ENCODE measurements at places on chromosomes 11 and 22. TPM values are rescaled to one million over a fixed set of nuclear protein-coding genes. Genes with fewer than 3 reads are reported as not detected.
A peak's percentile ranks its signal among the peaks of the same experiment; 100 is the strongest.

GLYATL1 gene
- polyA plus RNA-seq, result 0.56 TPM

GRCh38 chr11:107842412-107843100 is 16.0 kb downstream of the SLC35F2 start:
- H3K27ac ChIP-seq, result no peak overlapping the region
- no peaks in the 10 kb centered on the region for H3K36me3 ChIP-seq
- DNase-seq, result no peak
- H3K27me3 ChIP-seq, result no peaks in the 10 kb centered on the region
- H3K4me3 ChIP-seq, result no peak overlapping the region

DNA sequence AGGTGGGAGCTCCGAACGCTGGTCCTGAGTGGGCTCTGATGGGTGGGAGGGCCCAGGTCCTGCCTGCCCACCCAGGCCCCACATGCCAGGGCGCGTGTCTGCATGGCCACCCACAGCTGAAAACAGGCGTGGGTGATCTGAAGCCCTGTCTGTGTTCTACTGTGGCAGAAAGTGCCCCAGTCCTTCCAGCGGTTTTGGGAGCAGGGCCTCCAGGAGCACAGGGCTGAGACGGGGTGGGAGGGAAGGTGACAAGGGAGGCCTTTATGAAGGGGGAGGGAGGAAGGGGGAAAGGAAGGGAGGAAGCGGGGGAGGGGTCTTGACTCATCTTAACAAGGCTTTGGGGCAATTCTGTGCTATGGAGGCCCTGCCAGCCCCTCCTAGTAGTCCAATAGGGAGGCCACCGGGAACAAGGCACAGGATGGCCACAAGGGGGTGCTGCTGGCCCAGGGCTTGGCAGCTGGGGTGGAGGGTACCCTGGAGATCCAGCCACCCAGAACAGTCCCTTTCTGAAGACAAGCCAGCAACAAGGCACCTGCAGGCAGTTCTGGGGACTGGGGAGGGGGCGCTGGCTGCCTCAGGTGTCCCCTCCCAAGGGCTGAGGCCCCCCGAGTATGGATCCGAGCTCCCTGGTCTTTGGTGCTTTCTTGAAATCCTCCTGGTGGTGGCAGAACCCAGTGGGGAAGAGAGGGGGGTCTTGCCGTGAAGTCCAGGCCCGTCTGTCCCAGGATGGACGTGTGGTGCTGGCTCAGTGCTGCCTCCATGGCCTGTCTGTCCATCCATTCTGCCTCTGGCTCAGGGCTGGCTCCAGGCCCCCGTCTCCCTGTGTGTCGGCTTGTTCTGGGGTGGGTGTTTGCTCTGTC is 6.3 kb upstream of the FADS3 start:
- DNase-seq, result peak; percentile 20
- peaks cover 2% of the 10 kb centered on the region for H3K36me3 ChIP-seq
- H3K27ac ChIP-seq, result no peak overlapping the region
- H3K4me1 ChIP-seq, result no peaks in the 10 kb centered on the region
- H3K27me3 ChIP-seq, result no peaks in the 10 kb centered on the region

GRCh38 chr11:62882788-62883501 is 2.2 kb downstream of the SLC3A2 start:
- no peak for DNase-seq
- peak overlapping the region; percentile 98 for H3K4me3 ChIP-seq
- H3K36me3 ChIP-seq, result peaks cover 36% of the 10 kb centered on the region
- peaks cover 25% of the 10 kb centered on the region for H3K4me1 ChIP-seq

SCGB1D2 gene
- not detected for polyA plus RNA-seq

TMPRSS13 gene
- not detected for polyA plus RNA-seq

DNA sequence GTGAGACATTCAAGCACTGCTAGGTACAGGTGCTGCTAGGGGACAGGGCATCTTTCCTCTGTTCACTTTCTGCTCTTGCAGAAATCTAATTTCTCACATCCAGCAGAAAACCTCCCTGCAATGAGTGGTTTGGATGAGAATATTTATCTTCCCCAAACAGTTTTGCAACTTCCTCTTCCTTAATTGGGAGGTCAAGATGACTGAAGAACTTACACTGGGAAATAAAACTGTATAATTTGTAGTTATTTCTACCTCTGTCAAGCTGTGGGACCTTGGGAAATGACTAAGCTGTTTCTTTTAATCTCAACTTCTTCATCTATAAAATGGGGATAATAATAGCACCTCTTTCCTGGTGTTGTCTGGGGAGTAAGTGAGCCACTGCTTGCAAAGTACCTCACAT is 69.8 kb downstream of the PRR5L start:
- no peak overlapping the region for H3K27ac ChIP-seq
- H3K36me3 ChIP-seq, result no peaks in the 10 kb centered on the region
- H3K4me3 ChIP-seq, result no peak overlapping the region
- no peaks in the 10 kb centered on the region for H3K27me3 ChIP-seq
- H3K4me1 ChIP-seq, result no peaks in the 10 kb centered on the region

- peaks cover 5% of the 10 kb centered on the region for H3K4me1 ChIP-seq
- no peaks in the 10 kb centered on the region for H3K36me3 ChIP-seq
- DNase-seq, result no peak
- H3K27me3 ChIP-seq, result no peaks in the 10 kb centered on the region
- H3K4me3 ChIP-seq, result no peak overlapping the region
Measured at GRCh38 chr11:8330404-8330803, 66.7 kb upstream of the LMO1 start.

- H3K27ac ChIP-seq, result no peak overlapping the region
- no peaks in the 10 kb centered on the region for H3K36me3 ChIP-seq
- DNase-seq, result no peak
- peaks cover 4% of the 10 kb centered on the region for H3K4me1 ChIP-seq
- no peaks in the 10 kb centered on the region for H3K27me3 ChIP-seq
Measured at GRCh38 chr22:27730641-27731433, 70.7 kb downstream of the MN1 start.

CLMP gene
- 151 TPM for polyA plus RNA-seq
